ENCODE measurements at places on chromosomes 16 and 17.

DNA sequence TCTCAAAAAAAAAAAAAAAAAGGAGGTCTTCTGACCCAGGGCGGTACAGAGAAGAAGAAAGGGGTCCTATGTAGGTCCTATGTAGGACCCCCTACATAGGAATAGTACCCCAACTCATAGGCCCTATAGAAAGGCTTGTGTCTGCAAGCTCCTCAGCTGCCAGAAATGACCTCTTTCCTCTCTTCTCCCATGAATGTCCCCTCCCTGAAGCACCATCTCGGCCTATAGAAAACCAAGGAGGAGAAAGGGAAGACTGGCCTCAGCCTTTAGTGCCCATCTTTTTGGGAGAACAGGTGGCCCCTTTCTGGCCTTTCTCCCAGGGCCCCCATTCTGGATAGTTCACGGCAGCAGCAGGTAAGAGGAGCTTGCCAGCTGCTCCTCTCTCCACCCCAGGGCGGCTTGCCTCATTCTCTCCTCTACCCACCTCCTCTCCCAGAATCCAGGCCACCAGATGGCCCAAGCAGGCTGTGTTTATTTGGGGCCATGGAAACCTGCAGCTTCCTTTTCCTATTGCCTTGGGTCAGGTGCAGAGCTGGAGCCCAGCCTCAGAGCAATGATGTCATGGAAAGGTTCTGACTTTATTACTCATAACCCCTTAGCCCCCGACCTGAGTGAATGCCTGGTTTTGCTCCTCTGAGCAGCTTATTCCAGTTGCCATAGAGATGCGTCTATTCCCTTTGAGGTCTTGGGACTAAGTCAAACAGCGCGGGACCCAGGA lies 1.6 kb upstream of the MRPL58 start:
- no peak for DNase-seq

DNA sequence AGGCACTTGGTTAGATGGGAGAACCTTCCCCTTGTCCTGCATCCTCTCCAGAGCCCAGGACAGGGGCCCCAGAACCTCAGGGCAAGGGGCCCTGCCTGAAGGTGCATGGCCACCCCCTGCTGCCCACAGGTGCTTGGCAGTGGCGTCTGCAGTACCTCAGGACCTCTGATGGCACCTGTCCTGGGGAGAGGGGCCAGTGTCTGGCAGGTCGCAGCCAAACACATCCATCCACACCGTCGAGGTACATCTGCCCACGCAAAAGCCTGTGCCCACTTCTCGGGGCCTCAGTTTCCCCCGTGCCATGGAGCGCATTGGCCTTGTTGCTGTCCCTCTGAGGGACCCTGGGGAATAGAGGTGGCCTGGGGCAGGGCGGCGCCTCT lies 9.3 kb downstream of the MAP2K3 start:
- no peak for DNase-seq

- DNase-seq = no peak
Measured at GRCh38 chr16:8537691-8538342, 52.5 kb downstream of the TMEM114 start.

GRCh38 chr16:2664574-2664982 lies 17.7 kb upstream of the KCTD5 start:
- no peak for DNase-seq

- DNase-seq = no peak
Measured at GRCh38 chr17:4704991-4705390, 1.1 kb upstream of the PELP1 start.

- DNase-seq = no peak
Measured at GRCh38 chr17:22128723-22129122, 436.4 kb downstream of the KCNJ18 start.

- no peak for DNase-seq
Measured at GRCh38 chr16:69111876-69112230, 6.4 kb downstream of the HAS3 start.

GRCh38 chr16:77596261-77596660 lies 126.1 kb upstream of the NUDT7 start:
- DNase-seq = no peak

DNA sequence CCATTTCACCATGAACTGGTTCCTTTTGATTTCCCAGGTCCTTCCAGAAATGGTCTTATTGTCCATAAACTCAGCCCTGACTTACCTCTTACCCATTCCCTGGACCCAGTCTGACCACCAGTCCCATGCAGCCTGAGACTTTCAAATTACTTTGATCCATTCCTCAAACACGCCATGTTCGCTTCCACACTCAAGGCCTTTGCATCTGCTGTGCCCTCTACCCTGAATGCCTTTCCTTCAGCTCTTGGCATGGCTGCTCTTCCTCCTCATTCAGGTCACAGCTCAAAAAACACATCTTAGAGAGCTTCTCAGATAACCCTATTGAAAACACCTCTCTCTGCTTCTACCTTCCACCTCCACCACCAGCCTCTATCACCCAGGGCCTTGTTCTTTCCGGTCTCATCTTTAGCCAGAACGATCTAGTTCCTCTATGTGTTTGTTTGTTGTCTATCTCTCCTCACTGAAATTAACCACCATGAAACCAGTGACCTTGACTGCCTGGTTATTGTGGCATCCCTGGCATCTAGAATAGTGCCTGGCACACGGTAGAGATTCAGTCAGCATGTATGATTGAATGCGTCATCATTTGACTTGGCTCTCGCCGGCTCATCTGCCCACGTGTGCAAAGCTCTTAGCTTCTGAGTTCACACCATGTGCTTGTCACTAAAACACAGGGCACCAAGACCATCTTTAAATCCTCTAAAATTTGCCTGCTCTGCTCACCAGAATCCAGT lies 12.8 kb downstream of the CRYM start:
- DNase-seq = no peak

DNA sequence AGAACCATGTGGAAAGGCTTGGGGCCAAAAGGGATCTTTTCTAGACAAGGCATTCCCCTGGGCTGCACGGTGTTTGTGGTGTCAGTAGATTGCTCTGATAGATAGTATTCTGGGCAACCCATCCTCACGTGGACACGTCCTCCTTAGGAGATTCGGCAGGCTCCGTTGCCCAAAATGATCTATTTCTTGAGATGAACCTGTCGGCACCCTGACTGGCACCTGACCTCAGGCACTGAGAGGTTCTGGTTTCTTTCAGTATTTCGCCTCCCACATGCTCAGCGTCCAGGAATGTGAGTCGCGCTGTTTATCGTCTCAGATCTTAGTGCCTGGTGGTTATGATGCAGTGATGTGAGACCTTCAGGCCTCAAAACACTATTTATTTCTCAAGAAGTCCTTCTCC lies 89.7 kb downstream of the MARCHF10 start:
- DNase-seq = no peak

- DNase-seq = no peak
Measured at GRCh38 chr16:19757762-19758595, 39.9 kb downstream of the IQCK start.

DNA sequence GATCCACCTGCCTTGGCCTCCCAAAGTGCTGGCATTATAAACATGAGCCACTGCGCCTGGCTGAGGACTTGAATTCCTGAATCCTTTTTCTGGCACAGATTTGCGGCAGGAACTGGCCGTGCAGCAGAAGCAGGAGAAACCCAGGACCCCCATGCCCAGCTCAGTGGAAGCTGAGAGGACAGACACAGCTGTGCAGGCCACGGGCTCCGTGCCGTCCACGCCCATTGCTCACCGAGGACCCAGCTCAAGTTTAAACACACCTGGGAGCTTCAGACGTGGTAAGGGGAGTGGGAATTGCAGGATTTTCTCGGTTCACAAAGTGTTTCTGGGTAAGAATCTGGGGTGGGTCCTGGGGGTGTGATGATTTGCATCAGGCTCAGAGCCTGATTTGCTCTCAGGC lies 41.0 kb downstream of the NDE1 start:
- DNase-seq = no peak

GRCh38 chr16:74713325-74713724 lies 12.7 kb upstream of the MLKL start:
- no peak for DNase-seq

GRCh38 chr16:11627822-11628457 lies 40.3 kb upstream of the SNN start:
- DNase-seq = no peak

- DNase-seq = no peak
Measured at GRCh38 chr16:66416136-66416535, 11.0 kb upstream of the BEAN1 start.

DNA sequence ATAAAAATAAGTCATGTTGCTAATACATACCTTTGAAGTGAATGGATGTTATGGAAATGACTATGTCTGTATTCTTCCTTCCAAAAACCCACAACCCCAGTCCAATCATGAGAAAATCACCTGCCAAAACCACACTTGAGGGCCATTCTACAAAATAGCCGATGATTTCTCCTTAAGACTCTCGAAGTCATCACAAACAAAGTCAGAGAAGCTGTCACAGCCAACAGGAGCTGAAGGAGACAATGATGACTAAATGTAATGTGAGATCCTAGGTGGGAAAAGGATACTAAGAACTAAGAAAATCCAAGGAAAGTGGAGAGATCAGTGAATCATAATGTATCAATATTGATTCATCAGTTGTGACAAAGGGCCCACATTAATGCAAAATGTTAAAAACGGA lies 432.9 kb upstream of the DYNLRB2 start:
- no peak for DNase-seq

DNA sequence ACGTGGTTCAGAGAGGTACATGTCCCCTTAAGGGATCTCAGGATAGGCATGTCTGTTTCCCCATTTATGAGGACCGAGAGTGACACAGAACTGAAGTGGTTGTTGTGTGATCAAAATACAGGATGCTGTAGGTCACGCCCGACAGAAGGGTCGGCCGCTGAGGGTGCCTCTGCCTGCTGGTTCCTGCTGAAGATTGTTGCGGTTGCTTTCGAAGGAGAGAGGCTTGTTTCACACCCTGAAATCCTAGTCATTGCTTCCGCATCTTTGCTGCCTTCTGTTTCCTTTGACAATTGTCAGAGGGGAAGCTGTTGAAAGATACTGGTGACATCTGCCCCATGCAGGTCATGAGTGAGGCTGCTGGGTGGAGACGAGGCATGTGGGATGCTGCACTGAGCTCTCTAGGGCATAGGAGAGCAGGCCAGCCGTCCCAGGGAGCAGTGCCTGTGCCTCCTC lies 3.8 kb upstream of the NAT9 start:
- DNase-seq = peak; percentile 69

GRCh38 chr17:2092253-2092652 lies 37.4 kb downstream of the HIC1 start:
- DNase-seq = no peak

GRCh38 chr16:35743101-35743692 lies 2283.8 kb downstream of the TP53TG3F start:
- no peak for DNase-seq

GRCh38 chr17:14069251-14070021 lies at the start of gene COX10:
TSS of gene COX10 (plus strand) at chr17:14069504. CDS start at chr17:14069606, 102 bp downstream.
- peak; percentile 91 for DNase-seq

- DNase-seq = no peak
Measured at GRCh38 chr16:13136901-13137300, 235.5 kb downstream of the SHISA9 start.

DNA sequence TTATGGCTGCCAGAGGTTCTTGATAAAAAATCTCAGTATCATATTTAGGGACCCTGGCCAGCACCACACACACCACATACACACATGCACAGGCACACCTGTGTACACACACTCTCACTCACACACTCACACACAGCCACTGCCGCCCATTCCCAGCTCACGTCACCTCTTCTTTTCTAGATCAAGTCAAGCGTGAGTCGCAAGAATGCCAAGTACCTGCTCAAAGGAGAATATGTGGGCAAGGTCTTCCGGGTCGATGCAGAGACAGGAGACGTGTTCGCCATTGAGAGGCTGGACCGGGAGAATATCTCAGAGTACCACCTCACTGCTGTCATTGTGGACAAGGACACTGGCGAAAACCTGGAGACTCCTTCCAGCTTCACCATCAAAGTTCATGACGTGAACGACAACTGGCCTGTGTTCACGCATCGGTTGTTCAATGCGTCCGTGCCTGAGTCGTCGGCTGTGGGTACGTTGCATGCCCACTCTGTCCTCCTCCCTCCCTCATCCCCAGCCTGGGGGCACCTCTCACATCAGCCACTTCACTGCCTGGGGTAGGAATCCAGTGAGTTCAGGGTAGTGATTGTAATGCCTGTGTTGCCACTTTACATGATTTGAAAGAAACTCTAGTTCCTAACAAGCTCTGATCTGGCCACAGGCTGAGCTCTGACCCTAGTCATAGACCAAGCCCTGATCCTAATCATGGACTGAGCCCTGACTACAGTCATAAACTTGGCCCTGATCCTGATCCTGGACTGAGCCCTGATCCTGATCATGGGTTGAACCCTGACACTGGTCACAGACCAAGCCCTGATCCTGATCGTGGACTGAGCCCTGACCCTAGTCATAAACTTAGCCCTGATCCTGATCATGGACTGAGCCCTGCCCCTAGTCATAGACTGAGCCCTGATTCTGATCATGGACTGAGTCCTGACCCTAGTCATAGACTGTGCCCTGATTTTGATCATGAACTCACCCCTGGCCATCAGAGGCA lies 20.4 kb downstream of the CDH5 start:
- DNase-seq = no peak

DNA sequence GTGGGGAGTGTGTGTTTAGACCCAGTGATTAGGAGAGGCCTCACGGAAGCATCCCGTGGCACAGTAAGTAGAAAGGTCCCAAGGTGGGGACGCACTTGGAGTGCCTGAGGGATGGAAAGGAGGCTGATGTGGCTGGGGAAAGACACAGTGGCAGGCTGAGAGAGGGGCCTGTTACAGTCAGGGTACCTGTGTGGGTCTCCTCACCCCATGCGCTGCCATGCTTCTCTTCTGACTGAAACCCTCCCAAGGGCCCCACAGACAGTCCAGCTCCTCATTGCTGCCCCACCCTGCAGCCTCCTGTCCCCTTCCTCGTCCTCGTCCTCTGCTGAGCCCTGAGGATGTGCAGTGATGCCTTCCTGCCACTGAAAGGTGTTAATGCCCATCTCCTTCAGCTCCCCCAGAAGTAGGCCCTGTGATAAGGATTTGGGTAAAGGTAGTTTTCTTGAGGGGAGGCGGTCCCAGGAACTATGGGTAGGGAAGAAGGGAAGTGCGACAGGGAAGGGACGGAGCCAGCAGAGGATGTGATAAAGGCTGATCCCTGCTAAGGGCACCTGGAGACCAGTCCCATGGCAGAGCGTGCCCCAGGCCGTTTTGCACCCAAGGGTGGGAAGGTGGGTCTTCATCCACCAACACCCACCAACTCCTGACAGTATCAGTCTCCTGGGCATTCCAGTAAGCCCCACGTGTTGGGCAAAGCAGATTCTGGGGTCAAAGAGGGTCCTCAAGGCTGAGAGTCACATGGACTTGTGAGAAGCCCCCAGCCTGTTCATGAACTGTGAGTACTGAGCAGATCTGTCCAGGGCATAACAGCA lies 237.2 kb downstream of the GSG1L start:
- peak; percentile 1 for DNase-seq

GRCh38 chr17:1580979-1581676 lies 18.5 kb upstream of the PITPNA start:
- DNase-seq = no peak

DNA sequence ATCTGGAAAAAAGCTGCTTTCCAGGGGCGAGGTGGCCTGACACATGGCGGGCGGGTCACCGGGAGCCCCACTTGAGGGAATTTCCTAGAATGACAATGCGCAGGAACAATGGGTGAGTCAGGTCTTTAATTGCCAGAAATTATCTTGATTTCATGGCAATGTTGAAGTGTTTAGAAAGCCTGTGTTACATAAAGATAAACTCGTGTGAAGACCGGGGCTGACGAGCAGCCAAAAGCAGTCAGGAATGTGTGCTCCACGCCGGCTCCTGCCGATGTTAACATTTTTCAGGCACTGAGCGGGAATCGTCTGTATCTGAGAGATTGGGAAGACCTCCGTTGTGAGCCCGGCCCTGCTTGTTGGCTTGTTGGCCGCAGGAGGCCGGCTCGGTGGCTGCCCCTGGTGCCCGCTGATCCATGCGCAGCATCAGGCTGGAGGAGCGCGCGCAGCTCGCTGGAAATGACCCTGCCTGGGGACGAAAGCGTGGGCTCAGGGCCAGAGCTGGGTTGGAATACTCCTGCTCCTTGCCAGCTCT lies 353.1 kb downstream of the FOXL1 start:
- DNase-seq = no peak
